ENCODE measurements at places on chromosomes 12 and 14. TPM values are rescaled to one million over a fixed set of nuclear protein-coding genes. Genes with fewer than 3 reads are reported as not detected.

P2RX2 gene
- not detected for polyA plus RNA-seq

SELPLG gene
- polyA plus RNA-seq: 1.9 TPM

SERPINA5 gene
- polyA plus RNA-seq: 13.2 TPM

IRAK3 gene
- polyA plus RNA-seq: 4.1 TPM

GOLGA5 gene
- polyA plus RNA-seq: 22.9 TPM

FAM161B gene
- 2.3 TPM for polyA plus RNA-seq

HECTD1 gene
- 67.3 TPM for polyA plus RNA-seq

SLC5A8 gene
- polyA plus RNA-seq: not detected

CD63 gene
- polyA plus RNA-seq: 1,376 TPM

ARL1 gene
- polyA plus RNA-seq: 45.7 TPM

PLA2G1B gene
- polyA plus RNA-seq: not detected

LRRC43 gene
- polyA plus RNA-seq: 2.3 TPM

TCTN1 gene
- polyA plus RNA-seq: 33.7 TPM

ERBB3 gene
- polyA plus RNA-seq: 6.4 TPM

TAS2R46 gene
- not detected for polyA plus RNA-seq

TXNDC16 gene
- polyA plus RNA-seq: 2.6 TPM

ADCK1 gene
- 8.0 TPM for polyA plus RNA-seq

ZDHHC22 gene
- polyA plus RNA-seq: not detected

ZNF740 gene
- 5.3 TPM for polyA plus RNA-seq

M6PR gene
- polyA plus RNA-seq: 55.8 TPM

KRT81 gene
- polyA plus RNA-seq: not detected

All from right cardiac atrium (tissue), 5 donors.